Activated CD8-positive, alpha-beta memory T cell treated with anti-CD3 and anti-CD28 coated beads, Interleukin-2, amount 10 ng/mL, durations not matched to agents 7 days and 5 days (primary cell): ENCODE measurements at places on chromosomes 13 and 19. TPM values are rescaled to one million over a fixed set of nuclear protein-coding genes. Genes with fewer than 3 reads are reported as not detected.

DNA sequence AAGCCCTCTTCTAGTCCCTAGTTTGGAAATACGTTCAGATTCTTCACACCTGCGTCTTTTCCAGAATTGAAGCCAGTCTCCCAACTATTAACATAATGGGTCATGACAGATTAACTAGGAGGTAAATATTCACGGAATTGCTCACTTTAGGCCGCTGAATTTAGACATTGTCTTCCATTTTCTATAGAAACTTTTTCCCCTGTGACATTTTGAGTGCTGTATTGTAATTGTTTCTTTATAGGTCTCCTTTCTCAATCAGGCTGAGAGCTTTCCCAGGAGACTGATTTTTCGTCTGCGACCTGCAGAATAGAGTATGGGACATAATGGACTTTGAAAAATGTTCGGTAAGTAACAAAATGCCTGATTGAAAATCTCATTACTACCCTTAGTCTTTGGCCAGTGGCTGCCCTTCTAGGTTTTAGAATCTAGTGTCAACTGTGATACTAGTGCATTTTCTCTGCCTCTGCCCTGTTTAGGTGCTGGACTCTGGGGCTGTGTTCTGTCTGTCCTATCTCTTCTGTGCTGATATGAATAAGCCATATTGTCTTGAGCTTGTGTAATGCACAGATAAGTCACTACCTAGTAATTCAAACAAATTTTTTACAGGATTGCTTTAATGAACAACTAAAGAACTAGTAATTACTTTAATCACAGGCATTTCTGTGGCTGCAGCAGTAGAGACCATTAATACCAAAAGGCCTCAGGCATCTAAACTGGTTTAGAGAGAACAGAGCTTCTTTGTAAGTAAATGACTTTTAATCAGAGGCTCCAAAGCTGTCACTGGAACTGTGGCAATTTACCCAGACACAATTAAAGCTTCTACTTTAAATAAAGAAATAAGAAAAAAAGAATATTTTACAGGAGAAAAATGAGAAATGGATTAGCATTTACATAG is 122.4 kb upstream of the FREM2 start:
- H3K27ac ChIP-seq: no peak overlapping the region
- H3K27me3 ChIP-seq: no peaks in the 10 kb centered on the region
- H3K36me3 ChIP-seq: no peaks in the 10 kb centered on the region
- H3K4me1 ChIP-seq: no peaks in the 10 kb centered on the region

- H3K36me3 ChIP-seq: peaks cover 14% of the 10 kb centered on the region
- H3K4me3 ChIP-seq: peak overlapping the region; percentile 50
- no peaks in the 10 kb centered on the region for H3K27me3 ChIP-seq
- H3K4me1 ChIP-seq: peaks cover 88% of the 10 kb centered on the region
- H3K27ac ChIP-seq: peak overlapping the region; percentile 94
Observed at GRCh38 chr13:42396901-42397655, 125.1 kb downstream of the AKAP11 start.

- H3K4me3 ChIP-seq: no peak overlapping the region
- peak; percentile 47 for DNase-seq
- no peak overlapping the region for H3K27ac ChIP-seq
- peaks cover 15% of the 10 kb centered on the region for H3K27me3 ChIP-seq
- H3K4me1 ChIP-seq: peaks cover 8% of the 10 kb centered on the region
Observed at GRCh38 chr19:47305309-47305751, 4.3 kb upstream of the C5AR1 start.

- H3K27ac ChIP-seq: no peak overlapping the region
- DNase-seq: no peak
- no peaks in the 10 kb centered on the region for H3K36me3 ChIP-seq
- H3K4me3 ChIP-seq: no peak overlapping the region
Observed at GRCh38 chr13:111449041-111449440, 128.6 kb downstream of the TEX29 start.

GRCh38 chr13:78784014-78784750 is 125.2 kb upstream of the OBI1 start:
- peaks cover 2% of the 10 kb centered on the region for H3K4me1 ChIP-seq
- no peak overlapping the region for H3K4me3 ChIP-seq
- peaks cover 32% of the 10 kb centered on the region for H3K27me3 ChIP-seq
- no peak for DNase-seq
- no peak overlapping the region for H3K27ac ChIP-seq

DNA sequence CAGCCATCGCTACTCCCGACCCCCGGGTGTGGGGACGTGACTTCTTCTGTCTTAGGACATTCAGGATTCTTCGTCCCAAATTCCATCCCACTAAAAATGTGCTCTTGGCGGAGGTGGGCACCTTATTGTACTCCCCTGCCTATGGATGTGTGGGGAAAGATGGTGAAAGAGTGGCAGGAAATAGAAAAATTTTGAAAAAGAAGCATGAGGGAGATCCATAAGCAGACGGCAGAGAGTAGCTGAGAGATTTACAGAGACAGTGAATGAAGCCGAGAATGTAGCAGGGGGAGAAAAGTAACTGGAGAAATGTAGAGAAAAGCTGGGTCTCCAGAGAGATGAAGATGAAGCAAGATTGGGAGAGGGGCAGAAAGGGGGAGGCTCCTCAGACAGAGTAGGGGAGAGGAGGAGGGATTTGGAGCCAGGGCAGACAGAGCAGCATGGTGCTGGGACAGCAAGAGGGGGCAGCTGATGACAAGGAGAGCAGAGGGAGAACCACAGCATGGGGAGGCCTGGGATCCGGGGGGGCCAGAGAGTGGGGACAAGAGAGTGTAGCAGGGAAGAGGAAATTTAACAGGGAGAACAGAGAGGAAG is 843 bp downstream of the ZNF610 start:
- no peak for DNase-seq
- H3K4me3 ChIP-seq: peak overlapping the region; percentile 95
- H3K36me3 ChIP-seq: peaks cover 25% of the 10 kb centered on the region
- peak overlapping the region; percentile 95 for H3K27ac ChIP-seq
- no peaks in the 10 kb centered on the region for H3K27me3 ChIP-seq

DNA sequence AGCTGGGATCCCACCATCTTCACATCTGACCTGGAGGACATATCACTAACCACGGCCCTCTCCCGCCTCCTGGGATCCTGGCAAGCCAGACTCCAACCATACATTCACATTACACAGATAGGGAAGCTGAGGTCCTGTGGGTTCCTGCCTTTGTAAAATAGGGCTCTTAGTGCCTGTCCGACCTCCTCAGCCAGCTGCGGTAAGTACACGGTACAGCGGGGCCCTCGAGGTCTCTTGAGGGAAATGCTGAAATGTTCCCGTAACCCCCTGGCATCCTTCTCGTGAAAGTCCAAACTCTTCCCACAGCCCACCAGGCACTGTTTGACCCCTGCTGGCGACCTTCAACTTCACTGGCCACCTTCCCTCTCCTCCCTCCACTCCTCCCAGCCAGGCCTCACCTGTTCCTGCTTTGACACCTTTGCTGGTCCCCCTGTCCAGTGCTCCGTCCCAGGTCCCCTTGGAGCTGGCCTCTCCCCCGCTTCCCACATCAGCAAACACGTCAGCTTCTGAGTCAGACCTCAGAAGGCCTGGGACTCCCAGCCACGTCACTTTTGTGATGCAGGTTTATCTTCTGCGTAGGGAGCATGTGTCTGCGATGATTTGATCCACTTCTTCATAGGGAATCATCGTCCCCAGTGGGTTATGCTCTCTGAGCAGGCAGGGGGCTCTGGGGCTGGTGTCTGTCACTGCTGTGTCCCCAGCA is 8.8 kb upstream of the GNG7 start:
- peaks cover 3% of the 10 kb centered on the region for H3K36me3 ChIP-seq
- H3K27ac ChIP-seq: no peak overlapping the region
- H3K4me3 ChIP-seq: no peak overlapping the region
- peaks cover 3% of the 10 kb centered on the region for H3K4me1 ChIP-seq
- no peak for DNase-seq

DNA sequence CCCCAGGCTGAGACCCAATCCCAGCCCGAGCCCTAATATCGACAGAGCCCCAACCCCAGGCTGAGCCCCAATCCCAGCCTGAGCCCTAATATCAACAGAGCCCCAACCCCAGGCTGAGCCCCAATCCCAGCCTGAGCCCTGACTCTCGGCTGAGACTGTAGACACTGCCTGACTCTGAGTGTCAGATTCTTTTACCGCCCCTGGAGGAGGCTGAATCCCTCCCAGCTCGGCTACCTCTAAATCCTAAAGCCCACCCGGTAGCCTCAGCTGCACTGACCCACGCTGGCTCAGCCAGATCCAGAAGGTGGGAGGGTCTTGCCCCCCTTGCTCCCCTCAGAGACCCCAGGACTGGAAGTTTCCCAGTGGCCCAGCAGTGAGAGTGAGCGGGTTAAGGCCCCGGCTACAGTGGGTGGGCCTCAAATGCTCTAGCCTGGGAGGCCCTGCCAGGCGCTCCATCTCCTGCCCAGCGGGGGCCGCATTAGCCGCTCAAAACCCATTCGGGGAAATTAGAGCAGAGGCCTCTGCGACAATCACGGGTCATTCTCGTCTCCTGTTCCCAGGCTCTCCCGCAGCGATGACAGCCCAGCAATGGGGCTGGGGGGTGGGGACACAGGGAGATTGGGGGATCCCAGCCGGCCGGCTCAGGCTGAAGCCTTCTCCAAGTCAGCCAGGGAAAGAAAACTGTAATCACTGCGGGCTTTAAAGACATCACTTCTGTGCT is 43.8 kb downstream of the ZNRF4 start:
- peaks cover 4% of the 10 kb centered on the region for H3K27me3 ChIP-seq
- H3K27ac ChIP-seq: no peak overlapping the region
- H3K36me3 ChIP-seq: peaks cover 1% of the 10 kb centered on the region
- no peak overlapping the region for H3K4me3 ChIP-seq
- H3K4me1 ChIP-seq: no peaks in the 10 kb centered on the region

DNA sequence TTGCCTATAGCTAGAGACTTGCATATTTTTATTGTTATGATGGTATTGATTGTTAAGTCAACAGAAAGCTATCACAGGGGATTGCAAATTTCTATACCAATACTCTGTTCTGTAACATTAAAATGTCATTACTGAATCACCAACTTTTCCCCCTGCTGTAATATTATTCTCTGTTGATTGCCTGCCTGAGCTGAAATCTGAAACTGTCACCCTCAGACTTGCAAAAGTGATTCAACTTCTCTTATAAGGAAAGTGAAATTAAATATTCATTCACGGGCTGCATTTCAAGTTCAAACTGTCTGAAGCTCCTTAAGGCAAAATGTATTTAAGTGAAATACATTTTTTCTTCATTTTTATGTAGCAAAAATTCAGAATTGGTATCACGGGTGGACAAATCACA is 723.2 kb downstream of the PCDH9 start:
- no peak overlapping the region for H3K4me3 ChIP-seq
- DNase-seq: no peak
- no peak overlapping the region for H3K27ac ChIP-seq
- no peaks in the 10 kb centered on the region for H3K4me1 ChIP-seq
- no peaks in the 10 kb centered on the region for H3K36me3 ChIP-seq
- no peaks in the 10 kb centered on the region for H3K27me3 ChIP-seq

- no peak for DNase-seq
- no peak overlapping the region for H3K4me3 ChIP-seq
- no peak overlapping the region for H3K27ac ChIP-seq
Observed at GRCh38 chr13:77390391-77390790, 63.5 kb upstream of the MYCBP2 start.

DNA sequence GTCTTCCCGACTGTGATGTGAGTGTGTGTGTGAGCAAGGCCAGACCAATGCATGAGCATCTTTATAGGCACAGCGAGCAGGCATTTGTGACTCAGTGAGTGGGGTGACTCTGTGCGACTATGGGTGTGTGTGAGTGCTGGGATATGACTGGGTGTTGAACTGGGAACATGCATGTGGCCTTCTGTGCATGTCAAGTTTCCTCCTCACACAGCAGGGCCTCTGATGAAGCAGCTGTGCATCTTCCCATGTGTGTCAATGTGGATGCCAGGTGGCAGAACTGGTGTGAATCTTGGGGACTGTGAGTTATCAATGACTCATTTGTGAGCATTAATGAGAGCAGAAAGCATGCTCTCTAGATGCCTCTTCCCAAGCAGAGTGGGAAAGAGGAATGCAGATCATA is 12.1 kb upstream of the LGALS14 start:
- peaks cover 5% of the 10 kb centered on the region for H3K36me3 ChIP-seq
- peaks cover 32% of the 10 kb centered on the region for H3K27me3 ChIP-seq
- H3K27ac ChIP-seq: no peak overlapping the region
- H3K4me1 ChIP-seq: peaks cover 2% of the 10 kb centered on the region
- H3K4me3 ChIP-seq: no peak overlapping the region

GRCh38 chr13:20873348-20873747 is 29.2 kb downstream of the XPO4 start:
- no peaks in the 10 kb centered on the region for H3K27me3 ChIP-seq
- H3K4me1 ChIP-seq: peaks cover 10% of the 10 kb centered on the region
- DNase-seq: no peak
- peaks cover 9% of the 10 kb centered on the region for H3K36me3 ChIP-seq
- no peak overlapping the region for H3K27ac ChIP-seq

GRCh38 chr13:110225609-110226574 is 81.1 kb downstream of the COL4A1 start:
- H3K4me1 ChIP-seq: no peaks in the 10 kb centered on the region
- no peak for DNase-seq
- no peak overlapping the region for H3K4me3 ChIP-seq
- H3K36me3 ChIP-seq: no peaks in the 10 kb centered on the region
- no peak overlapping the region for H3K27ac ChIP-seq

GRCh38 chr19:55341171-55341588 is 1.5 kb downstream of the KMT5C start:
- H3K4me3 ChIP-seq: peak overlapping the region; percentile 73
- peaks cover 10% of the 10 kb centered on the region for H3K27me3 ChIP-seq
- H3K4me1 ChIP-seq: peaks cover 17% of the 10 kb centered on the region
- peak; percentile 75 for DNase-seq

DNA sequence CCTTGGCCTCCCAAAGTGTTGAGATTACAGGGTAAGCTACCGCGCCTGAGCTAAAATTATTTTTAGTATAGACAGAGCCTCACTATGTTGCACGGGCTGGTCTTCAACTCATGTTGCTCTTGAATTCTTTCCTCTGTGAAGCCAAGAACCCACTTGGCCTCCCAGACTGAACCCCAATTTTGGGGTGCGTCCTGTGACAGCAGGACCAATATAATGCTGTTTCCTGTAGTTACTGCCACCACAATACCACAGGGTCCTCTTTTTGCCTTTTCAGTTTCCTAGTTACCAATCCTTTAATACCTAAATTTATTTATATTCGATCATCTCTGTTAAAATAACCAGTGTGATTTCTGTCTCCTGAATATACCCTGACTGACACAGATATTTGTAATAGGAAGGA is 32.9 kb downstream of the TSKS start:
- no peaks in the 10 kb centered on the region for H3K27me3 ChIP-seq
- no peak overlapping the region for H3K27ac ChIP-seq
- H3K36me3 ChIP-seq: no peaks in the 10 kb centered on the region
- no peak for DNase-seq
- no peak overlapping the region for H3K4me3 ChIP-seq
- H3K4me1 ChIP-seq: peaks cover 3% of the 10 kb centered on the region

DNA sequence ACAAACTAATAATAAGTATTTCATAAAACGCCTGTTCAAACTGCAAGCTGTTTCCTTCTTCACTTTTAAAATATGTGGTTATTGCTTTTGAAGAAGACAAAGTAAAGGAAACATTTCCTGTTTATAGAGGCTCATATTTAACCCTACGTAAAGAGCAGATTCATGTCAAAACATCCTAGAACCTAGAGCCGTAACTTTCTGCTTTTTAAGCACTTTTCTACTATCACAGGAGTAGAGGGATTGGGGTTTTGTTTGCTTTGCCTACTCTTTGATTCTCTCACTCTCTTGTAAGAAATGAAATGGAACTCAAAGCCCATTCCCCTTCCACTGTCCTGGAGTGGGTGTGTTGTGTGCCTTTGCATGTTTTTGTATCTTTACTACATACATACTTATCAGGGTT is 54.0 kb upstream of the GPR183 start:
- peak overlapping the region; percentile 88 for H3K27ac ChIP-seq
- H3K27me3 ChIP-seq: no peaks in the 10 kb centered on the region
- peaks cover 77% of the 10 kb centered on the region for H3K4me1 ChIP-seq

The PBX4 gene
- 62.3 TPM for total RNA-seq

The ZNF579 gene
- total RNA-seq: 5.6 TPM

The ZNF878 gene
- 0.94 TPM for total RNA-seq

The NHLRC3 gene
- total RNA-seq: 30.6 TPM

The ANKLE1 gene
- total RNA-seq: 9.2 TPM

The LILRA5 gene
- not detected for total RNA-seq

The RYR1 gene
- 1.5 TPM for total RNA-seq

The C1QTNF9 gene
- total RNA-seq: not detected

The B3GNT8 gene
- total RNA-seq: 3.2 TPM
